ENCODE measurements at places on chromosomes 11 and 22.

DNA sequence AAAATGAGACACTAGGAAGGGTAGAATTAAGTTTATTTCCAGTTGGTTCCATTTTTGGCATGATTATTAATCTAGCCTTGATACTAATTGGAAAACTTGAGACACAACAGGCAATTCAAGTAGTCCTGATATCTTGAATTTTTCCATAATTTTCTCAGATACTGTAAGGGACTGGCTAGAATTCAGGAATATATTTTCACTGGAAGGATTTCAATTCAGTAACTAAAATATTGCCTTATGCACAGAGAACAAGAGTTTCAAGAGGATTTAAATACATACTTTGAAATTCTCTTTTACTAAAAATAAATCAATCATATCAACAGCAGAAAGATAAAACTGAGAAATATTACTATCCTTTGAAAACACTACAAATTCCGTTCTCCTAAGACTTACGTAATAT, 632.9 kb downstream of the LRRC4C start:
- DNase-seq = no peak

DNA sequence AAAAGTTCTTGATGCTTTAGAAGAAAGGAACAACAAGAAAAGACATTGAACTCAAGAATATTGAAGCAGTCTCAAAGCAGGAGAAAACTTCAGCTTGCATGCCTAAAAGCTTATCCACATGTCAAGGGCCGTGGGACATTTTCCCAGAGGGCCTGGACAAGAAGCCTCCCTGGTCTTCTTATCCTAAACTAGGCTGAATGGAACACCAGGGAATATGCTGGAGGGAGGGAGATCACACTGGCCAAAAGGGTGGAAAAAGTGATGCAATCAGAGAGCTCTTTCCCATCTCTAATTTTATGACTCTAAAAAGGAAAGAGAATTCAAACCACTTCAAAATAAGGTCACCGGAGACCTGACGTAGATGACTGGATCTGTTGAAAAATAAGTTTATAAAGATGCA, 107.2 kb downstream of the MPPED2 start:
- no peak for DNase-seq

- DNase-seq = no peak
These were observed 7.5 kb upstream of the ANKRD13D start for GRCh38 chr11:67281552-67282150.

GRCh38 chr22:48568736-48569330, 1258.8 kb downstream of the BRD1 start:
- no peak for DNase-seq
